DMS79 treated with DMSO at 0.1 percent for 48 hours (cell line): ENCODE measurements at places on chromosomes 16 and 17.
A peak's percentile ranks its signal among the peaks of the same experiment; 100 is the strongest.

- no peak for DNase-seq
These were observed 2.4 kb downstream of the CD2BP2 start for GRCh38 chr16:30352488-30353401.

GRCh38 chr17:76537578-76538280 lies at the start of gene CYGB:
TSS of gene CYGB (minus strand) at chr17:76537709. CDS start at chr17:76537542, 167 bp downstream.
- no peak for DNase-seq

- peak; percentile 38 for DNase-seq
These were observed 82.3 kb downstream of the CMIP start for GRCh38 chr16:81526935-81527334.

- no peak for DNase-seq
These were observed 42.4 kb upstream of the GNG13 start for GRCh38 chr16:842711-843560.

DNA sequence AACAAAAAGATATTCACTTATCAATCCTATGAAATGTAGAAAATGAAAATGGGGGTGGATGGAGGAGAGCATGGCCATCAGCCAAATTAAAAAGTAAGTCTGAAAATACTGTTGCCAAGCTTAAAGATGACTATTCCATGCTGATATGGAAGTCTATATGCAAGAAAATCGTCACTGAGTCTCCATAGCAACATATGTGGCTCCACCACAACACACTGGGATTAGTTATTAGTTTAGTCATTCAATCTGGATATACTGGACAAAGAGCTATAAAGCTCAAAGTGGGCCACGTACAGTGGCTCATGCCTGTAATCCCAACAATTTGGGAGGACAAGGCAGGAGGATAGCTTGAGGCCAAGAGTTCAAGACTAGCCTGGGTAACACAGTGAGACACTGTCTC lies 24.7 kb upstream of the PSMD7 start:
- DNase-seq = no peak

DNA sequence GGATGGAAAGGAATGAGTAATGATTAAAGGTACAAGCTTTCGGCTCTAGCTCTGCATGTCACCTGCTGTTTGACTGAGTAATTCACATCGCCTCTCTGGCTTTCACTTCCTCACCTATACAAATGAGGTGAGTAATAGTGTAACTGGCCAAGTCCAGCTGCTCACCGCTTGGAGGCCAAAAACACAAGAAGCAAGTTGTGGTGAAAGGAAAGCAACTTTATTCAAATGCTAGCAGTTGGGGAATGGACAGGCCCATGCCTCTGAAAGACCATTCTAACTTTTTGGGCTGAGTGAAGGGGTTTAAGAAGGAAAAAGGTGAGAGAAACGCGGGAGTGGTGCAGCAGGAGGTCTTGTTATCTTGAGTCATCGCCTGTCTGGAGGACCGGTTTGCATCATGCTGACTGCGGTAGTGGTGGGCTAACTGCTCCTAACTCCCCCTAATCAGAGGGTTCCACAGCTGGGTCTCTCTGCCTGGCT lies 45.7 kb upstream of the CSNK2A2 start:
- no peak for DNase-seq

GRCh38 chr16:79599837-79600637 lies 500 bp downstream of the MAF start:
- no peak for DNase-seq

- DNase-seq = no peak
These were observed 45.5 kb downstream of the ZCCHC14 start for GRCh38 chr16:87447323-87447722.

DNA sequence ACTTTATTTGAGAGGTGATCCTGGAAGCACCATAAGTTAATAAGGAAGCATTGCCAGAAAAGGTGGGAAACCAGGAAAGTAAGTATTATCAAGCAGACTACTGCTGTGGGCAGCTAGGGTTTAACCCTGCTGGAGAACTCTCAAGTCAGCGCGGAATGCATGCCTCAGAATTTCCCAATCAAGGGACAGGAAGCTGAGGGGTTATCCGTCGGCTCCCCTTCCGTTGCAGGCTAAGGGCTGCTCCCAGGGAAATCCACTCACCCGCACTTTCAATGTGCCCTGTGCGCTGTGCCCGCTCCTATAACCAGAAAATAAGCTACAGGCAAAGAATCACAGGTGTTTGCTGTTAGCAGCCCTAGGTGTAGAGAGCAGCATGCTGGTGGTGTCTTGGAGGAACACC lies 138.5 kb upstream of the CACNG3 start:
- DNase-seq = no peak

DNA sequence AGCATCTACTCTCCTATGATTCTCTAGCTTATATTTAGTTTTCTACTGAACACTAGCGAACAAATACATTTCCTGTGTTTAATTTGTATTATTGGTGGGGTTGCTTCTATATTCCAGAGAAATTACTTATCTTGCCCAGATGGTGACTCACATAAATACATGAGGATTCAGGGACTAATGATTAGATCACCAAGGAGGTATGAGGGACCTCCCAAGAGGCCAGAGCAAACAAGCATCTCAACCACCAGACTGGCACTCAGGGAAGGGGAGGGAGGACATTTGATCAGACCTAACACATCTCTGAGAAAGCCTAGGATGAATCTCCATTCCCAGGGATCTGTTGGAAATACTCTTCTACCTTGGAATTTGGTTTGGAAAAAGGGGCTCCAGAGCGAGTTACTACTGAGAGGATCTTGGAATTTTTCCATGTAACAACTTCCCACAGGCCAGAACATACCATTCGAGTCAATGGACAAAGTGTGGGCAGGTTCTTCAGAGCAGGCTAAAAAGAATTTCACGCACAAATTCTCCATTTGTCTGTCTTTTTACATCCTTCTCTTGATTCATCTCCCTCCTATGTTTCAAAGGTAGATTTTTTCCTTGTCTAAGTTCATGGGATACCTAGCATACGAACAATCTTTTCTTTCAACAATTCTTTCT lies 262.6 kb upstream of the MYOCD start:
- no peak for DNase-seq

DNA sequence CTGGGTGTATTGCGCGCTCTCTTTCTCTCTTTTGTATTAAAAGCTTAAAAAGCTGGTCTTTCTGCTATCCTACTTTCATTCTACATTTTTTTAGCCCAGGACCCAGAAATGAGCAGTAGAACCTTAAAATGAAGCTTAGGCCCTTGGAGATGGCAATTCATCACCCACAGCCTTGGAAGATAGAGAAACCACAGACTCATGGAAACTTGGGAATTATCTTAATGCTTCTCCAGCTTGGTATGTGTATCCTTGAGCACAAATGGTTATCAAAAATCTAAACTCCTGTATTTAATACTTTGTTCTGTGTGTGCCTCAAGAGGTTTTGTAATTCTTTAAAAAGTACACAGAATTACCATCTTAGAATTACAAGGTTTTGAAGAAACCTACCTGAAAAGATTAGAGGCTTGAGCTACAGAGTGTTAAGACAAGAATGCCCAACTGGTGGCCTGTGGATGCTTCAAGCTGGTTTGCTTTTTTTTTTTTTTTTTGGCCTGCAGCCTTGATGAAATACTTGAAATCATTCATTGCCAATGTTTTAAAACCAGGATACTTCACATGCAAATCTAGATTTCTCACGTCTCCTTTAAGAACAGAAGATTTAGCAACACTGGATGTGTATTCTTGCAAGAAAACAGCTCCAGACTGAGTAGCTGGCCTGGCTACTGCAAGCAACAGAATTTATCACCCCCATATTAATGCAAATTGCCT lies 105.0 kb downstream of the XYLT1 start:
- no peak for DNase-seq

DNA sequence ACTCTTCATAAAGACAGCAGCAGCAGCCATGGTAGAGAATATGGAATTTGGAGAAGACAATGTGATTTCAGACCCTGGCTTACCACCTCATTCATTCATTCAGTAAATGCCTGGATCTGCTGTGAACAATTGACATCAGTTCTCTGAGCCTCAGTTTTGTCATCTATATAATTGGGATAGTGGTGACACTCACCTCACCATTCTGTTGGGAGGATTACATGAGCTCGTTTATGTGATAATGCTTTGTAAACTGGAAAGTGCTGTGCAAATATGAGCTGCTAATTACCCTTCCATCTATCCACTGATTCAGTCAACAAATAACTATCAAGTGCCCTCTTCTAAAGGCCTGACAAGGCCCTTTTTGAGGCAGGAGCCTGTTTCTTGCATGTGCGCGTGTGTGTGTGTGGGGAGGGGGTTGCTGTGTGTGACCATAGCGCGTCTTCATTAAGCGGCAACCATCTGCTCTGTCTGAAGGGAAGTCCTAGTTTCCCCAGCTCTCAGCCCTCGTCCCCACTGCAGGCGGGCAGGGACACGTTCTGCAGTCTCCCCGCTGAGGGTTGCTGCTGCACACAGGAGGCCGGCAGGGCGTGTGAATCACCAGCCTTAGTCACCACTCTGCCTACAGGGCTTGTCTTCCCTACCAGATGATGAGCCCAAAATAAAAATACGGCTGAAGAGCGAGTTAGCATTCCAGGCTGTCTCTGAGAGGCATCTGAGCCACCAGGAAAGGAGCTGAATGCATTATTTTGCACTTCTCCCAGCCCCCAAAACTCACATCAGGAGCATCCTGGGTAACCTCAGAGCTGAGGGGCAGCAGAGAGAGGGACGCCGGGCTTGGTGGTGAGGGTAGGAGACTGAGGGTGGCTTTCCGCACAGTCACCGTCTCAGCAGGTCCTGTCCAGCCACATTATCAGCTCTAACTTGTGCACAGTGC lies 19.9 kb downstream of the ARL4D start:
- DNase-seq = peak; percentile 66

DNA sequence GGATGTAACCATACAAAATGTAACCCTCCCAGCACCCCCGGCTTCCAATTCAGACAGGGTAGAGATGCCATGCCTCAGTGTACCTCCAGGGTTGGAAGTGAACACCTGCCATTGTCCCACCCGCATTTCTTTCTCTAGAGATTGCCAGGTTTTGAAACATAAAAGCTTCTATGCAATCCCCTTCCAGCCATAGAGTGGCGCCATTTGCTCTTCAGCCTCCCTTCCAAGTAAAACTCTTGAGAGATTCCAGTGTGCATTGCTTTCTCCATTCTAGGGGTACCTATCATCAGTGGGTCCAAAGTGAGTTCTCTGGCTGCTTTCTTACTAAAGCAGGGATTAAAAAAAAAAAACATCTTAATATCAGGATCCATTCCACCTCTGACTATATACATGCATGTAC lies 133.1 kb upstream of the RPL38 start:
- no peak for DNase-seq

DNA sequence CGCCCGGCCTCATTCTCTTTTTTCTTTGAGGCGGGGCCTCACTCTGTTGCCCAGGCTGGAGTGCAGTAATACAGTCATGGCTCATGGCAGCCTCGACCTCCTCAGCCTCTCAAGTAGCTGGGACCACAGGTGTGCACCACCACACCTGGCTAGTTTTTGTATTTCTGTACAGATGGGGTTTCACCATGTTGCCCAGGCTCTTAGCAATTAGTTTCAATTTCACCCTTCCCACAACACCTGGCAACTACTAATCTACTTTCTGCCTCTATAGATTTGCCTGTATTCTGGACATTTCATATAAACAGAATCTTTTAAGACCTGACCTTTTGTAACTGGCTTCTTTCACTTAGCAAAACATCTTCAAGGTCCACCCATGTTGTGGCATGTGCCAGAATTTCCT lies 8.0 kb upstream of the NT5M start:
- no peak for DNase-seq

DNA sequence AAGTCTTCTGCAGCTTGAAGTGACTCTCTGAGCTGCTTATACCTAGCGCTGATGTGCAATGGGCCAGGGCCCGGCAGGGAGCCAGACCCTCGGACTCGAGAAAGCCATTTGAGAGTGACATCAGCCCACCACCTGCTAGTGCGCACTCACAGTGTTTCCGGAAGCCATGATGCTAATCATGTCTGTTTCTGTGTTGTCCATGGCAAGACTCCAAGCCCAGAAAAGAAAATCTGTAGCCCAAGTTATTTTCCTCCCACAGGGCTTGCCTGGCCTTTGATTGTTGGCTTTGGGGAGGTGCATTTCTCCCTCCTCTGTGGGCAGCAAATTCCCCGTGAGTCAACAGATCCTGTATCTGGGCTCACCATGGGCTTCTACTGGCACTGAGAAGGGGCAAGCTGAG lies 1.8 kb upstream of the CDRT4 start:
- DNase-seq = no peak

- no peak for DNase-seq
These were observed 133.1 kb downstream of the SNX11 start for GRCh38 chr17:48240562-48241130.

- DNase-seq = no peak
These were observed 34.4 kb upstream of the ZNF750 start for GRCh38 chr17:82874011-82874835.

- no peak for DNase-seq
These were observed 5.8 kb upstream of the ZDHHC7 start for GRCh38 chr16:85017151-85017550.

GRCh38 chr17:44738214-44738906 lies 20.4 kb upstream of the ADAM11 start:
- DNase-seq = no peak
